ENCODE measurements at places on chromosomes 5 and 9. TPM values are rescaled to one million over a fixed set of nuclear protein-coding genes. Genes with fewer than 3 reads are reported as not detected.

DNA sequence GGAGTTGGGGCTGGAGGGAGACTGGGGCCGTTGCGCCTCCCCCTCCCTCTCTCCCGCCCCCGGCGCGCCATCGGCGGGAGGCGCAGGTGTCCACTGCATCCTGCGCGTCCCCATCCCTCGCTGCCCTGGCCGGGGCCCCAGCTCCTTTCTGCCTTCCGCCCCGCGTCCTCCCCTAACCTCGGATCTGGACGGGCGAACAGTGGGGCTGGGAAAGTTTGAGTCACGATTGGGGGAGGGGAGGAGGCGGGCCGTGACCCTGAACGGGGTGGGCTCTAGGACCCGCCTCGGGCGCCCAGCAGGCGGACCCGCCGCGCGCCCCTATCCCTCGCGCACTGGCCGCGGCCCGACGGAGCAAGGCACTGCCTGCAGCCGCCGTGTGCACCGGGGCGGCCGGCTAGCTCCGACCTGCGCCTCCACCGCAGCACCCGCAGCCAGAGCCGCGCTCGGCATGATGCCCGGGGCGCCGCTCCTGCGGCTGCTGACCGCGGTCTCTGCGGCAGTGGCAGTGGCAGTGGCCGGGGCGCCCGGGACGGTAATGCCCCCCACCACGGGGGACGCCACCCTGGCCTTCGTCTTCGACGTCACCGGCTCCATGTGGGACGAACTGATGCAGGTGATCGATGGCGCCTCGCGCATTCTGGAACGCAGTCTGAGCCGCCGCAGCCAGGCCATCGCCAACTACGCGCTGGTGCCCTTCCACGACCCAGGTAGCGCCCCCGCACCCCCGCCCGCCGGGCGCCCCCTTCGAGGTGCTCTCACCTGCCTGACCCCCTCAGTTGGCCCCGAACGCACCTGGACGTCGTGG is at the start of gene HMCN2:
TSS of gene HMCN2 (plus strand) at position 330 of the 805 bp plus-strand sequence. CDS start at position 449, 119 bp downstream.
- DNase-seq = no peak

DNA sequence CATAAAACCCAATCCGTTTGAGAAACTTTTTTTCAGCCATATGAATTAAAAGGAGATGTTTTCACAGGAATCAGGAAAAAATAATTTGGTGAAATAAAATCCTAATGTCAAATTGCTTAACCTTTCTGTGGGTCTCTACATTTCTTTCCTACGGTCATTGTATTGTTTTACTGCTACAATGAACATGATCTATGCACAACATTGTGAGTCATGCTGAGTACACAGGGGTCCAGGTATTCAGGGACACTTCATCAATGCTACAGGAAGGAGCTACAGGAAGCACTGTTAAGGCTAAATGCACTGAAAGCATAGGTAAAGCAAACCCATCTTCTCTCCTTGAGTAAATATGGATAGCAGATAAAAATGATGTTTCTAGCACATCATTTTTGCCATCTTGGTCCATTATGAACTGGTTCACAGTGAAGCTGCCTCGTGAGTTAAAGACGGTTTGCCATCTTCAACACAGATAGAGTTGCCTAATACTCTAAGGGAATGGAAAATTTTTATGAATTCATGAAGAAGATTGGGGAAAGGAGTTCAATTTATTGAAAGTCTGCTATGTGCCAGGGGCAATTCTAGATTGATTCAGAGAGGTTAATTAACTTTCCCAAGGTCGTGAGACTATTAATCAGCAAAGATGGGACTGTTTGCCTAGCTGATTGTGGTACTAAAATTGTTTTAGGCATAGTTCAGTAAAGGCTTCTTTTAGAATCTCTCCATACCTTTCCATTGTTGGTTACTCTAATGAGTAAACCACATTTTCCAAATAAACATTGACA is 85.5 kb downstream of the DIRAS2 start:
- DNase-seq = no peak

Gene DBH
- not detected for total RNA-seq

Gene ZDHHC11B
- total RNA-seq = 11.7 TPM

Gene SAPCD2
- 84.9 TPM for total RNA-seq

Data from stomach (tissue), 19 donors.